ENCODE measurements at places on chromosomes 3 and 15.
A peak's percentile ranks its signal among the peaks of the same experiment; 100 is the strongest.

GRCh38 chr3:136772709-136773108 lies 20.5 kb upstream of the STAG1 start:
- DNase-seq: no peak

GRCh38 chr3:171470714-171471227 lies 10.6 kb upstream of the TNIK start:
- no peak for DNase-seq

DNA sequence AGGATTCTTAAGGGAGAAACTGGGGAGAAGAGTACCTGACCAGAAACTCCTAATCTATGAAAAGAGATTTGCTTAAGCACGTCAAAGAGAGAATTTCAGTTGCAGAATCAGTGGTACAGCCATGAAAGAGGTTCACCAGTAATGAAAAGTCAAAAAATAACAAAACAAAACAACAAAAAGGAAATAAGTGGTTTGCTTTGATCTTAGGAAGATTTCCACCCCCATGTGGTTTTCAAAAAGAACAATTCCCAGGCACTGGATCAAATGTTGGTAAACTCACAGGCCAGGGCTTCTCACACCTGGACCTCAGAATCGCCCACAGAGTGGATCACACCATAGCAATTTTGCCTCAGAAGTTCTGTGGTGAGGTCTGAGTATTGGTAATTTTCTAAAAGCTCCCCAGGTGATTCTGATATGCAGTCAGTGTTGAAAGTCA lies 67.5 kb downstream of the TMEM39A start:
- DNase-seq: no peak

- DNase-seq: peak; percentile 35
Observed at GRCh38 chr3:46412786-46413298, 5.8 kb downstream of the CCRL2 start.

DNA sequence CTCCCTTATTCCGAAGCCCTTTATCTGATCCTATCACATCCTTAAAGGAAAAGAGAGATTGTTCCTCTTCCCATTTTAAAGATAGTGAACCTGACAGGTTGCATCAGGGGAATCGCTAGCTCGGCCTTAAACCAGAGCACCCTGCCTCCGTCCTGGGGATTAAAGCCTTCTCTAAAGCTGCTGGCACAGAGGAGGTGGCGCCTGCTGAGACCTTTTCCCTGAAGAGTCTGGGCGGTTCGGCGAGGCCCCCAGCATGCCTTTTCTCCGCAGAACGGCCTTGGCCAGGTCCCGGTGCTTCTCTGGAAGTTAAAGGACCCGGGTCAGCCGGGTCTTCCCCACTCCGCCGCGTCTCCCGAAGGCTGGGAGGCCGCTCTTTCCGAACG lies 593 bp downstream of the FAM219B start:
- no peak for DNase-seq

GRCh38 chr3:189076449-189076848 lies 95.3 kb upstream of the TPRG1 start:
- no peak for DNase-seq

- DNase-seq: no peak
Observed at GRCh38 chr3:191330530-191331048, 263 bp upstream of the UTS2B start.

DNA sequence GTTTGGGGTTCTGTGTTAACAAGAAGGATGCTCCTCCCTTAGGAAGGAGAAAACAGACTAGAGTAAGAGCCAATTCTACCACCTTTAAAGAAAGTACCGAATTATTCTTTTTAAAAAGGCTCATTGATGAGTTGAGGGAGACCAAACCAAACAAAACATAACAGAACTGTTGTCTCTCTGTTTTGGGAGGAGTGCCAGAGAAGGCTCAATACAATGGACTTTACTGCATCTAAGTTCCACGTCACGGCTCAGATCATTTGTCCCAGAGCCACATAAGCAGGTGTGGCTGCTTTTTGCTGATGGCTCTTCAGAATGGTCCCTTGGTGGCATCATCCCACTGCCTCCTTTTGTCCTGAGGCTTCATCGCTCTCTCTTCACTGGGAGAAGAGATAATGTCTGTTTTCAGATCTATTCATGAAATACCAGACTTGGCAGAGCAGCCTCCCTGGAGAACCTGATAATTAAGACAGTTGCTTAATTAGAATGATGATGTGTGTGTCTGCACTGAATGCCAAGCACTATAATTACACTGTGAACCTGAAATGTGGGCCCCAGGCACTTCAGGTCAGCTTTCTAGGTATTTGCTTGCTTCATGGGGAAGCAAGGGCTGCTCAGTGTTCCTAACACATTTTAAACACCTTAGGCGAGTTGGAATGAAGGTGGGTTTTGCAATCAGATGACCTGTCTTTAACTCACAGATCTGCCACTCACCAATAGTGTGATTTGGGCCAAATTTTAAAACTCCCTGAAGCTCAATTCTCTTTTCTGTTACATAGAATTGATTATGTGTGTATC lies 335.2 kb upstream of the MCTP2 start:
- peak; percentile 25 for DNase-seq

- DNase-seq: no peak
Observed at GRCh38 chr3:21718161-21718765, 32.7 kb downstream of the ZNF385D start.

- no peak for DNase-seq
Observed at GRCh38 chr3:180828723-180829408, 83.6 kb upstream of the FXR1 start.

- no peak for DNase-seq
Observed at GRCh38 chr3:126356373-126357264, 589 bp downstream of the KLF15 start.

- DNase-seq: no peak
Observed at GRCh38 chr15:77340245-77340644, 79.7 kb downstream of the PEAK1 start.

DNA sequence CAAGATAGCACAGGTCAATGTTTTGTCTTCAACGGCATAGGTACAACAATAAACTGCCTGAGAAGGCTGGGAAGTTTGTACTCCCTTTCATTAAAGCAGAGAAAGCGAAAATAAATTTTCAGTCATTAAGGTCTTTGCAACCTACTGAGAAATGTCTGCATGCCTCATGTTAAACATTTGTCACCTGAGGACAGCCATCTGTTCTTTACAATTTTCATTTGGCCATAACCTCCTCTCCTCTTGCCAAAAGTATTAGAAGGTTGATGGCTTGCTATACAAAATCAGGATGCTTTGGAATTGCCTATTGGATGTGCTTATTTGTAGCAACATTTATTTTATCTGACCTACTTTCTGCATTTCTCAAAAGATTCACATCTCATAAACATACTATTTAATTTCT lies 122.7 kb downstream of the GOLIM4 start:
- no peak for DNase-seq

DNA sequence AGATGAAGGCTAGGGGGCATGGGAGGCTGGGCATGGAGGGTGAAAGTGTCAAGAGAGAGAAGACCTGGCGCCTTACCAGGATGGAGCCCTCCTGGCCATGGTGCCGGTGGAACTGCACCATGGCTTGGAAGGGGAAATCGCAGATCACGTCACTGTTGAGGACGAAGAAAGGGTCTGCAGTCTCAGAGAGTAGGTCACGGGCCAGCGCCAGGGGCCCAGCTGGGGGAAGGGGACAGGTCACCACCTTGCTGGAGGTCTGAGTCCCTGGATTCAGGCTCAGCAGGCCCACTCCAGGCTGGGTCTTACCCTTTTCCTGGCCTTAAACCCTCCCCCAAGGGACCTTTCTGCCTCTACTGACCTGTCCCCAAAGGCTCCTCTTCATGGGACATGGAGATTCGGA lies 855 bp downstream of the GMPPB start:
- DNase-seq: no peak

DNA sequence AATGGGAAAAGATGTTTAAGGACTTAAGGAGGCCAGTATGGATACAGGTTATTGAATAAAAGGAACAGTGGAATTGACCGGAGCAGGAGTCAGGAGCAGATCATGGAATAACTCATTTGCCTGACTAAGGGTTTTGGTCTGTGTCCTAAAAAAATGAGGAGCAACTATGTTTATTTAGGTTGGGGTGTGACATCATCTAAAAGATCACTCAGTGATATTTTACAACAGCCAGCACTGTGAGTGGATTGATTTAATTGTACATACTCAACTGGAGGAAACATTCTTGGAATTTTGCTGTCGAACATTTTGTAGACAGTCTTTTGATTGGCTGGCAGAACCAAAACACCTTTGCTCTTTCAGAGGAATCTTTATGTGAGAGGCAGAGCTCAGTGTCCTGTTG lies 348.6 kb upstream of the CDIN1 start:
- DNase-seq: no peak

GRCh38 chr3:150333477-150333876 lies 74.6 kb upstream of the TSC22D2 start:
- no peak for DNase-seq

GRCh38 chr3:183249006-183249718 lies 3.9 kb upstream of the B3GNT5 start:
- DNase-seq: no peak

DNA sequence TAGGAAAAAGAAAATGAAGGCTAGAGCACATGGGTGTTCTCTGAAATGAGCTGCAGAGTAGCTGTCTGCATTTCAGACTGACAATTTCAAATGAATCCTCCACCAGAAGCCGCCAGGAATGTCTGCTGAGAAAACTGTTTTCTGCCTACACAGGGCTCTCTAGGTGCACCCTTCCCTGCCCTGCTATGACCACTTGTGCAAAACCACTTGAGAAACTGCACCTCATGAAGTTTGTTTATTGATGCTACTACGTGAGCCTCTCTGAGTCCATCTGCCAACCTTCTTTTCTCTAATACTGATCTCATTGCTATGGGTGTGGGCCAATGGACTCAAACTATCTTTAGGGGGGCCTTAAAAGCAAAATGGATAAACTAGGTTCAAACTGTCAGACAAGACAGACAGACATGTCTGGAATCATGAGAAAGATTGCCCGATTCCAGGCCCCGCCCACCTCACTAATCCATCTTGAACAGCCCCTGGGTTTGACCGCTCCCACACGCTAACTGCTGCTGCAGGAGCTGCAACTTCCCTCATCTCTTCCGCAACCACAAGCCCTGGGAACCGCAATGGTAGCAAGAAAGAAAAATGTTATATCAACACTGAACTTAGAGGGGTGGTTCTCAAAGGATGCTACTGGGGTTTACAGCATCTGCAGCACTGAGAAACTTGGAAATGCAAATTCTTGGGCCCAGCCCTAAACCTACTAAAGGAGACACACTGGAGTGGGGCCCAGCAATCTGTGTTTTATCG lies 9.0 kb upstream of the CD47 start:
- DNase-seq: no peak

- no peak for DNase-seq
Observed at GRCh38 chr3:188686324-188686723, 485.4 kb upstream of the TPRG1 start.

DNA sequence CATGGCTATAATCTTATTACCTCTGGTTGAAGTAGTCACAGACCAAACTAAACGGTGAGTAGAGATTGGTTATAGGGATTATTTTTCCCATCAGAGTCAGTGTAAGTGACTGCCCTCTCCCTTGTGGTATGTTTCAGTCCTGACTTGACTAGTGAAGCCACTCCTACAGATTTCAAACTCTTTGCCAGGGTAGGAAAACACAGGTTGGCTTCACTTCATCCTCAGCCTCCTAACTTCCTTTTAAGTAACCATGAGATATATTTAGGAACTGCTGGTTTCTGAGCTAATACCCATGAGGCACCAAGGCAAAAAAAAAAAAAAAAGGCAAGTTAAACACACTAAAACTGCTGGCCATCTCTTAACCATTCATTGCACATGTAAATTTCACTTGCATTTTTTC lies 349.2 kb upstream of the MCTP2 start:
- DNase-seq: no peak

GRCh38 chr3:51963951-51964451 lies 3.3 kb downstream of the PCBP4 start:
- DNase-seq: no peak

- DNase-seq: no peak
Observed at GRCh38 chr3:55826731-55827496, 339.8 kb upstream of the WNT5A start.

DNA sequence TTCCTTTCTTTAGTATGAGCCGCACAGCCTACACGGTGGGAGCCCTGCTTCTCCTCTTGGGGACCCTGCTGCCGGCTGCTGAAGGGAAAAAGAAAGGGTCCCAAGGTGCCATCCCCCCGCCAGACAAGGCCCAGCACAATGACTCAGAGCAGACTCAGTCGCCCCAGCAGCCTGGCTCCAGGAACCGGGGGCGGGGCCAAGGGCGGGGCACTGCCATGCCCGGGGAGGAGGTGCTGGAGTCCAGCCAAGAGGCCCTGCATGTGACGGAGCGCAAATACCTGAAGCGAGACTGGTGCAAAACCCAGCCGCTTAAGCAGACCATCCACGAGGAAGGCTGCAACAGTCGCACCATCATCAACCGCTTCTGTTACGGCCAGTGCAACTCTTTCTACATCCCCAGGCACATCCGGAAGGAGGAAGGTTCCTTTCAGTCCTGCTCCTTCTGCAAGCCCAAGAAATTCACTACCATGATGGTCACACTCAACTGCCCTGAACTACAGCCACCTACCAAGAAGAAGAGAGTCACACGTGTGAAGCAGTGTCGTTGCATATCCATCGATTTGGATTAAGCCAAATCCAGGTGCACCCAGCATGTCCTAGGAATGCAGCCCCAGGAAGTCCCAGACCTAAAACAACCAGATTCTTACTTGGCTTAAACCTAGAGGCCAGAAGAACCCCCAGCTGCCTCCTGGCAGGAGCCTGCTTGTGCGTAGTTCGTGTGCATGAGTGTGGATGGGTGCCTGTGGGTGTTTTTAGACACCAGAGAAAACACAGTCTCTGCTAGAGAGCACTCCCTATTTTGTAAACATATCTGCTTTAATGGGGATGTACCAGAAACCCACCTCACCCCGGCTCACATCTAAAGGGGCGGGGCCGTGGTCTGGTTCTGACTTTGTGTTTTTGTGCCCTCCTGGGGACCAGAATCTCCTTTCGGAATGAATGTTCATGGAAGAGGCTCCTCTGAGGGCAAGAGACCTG lies 13.2 kb downstream of the GREM1 start:
- DNase-seq: peak; percentile 68

DNA sequence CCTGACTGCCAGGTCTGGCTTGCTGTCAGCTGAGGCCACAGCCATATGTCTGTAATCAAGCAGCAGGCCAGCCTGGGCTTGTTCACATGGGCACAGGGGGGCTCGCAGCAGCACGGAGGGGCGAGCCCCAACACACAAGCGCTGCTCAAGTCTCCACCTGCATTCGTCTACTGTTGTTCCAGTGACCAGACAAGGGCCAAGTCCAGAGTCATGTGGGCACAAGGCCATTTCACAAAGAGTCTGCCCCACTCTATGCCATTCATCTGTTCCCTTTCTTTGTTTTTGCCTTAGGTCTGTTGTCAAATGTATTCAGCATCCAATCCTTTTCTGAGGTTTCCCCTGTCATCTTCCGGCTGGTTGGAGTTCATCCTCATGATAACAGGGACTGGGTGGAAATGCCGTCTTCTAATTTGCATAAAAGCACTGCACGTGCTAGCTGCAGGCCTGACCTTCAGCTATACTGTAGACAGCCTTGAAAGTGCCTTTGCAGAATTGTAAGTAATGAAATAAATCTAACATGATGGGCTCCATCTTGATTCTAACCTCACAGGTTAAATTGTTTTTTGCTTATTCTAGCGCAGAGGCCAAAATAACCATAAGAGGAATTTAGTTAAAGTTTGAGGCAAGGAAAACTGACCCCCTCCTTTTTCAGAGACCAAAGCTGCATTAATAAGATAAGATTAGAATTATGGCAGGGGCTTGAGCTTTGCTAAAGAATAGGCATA lies 28.6 kb upstream of the KBTBD12 start:
- DNase-seq: no peak

Measured in NCI-H2029 (cell line).